IPS DF 6.9 (cell line): ENCODE measurements at places on chromosomes 12 and 14.

GRCh38 chr12:82089369-82090121, 268.6 kb downstream of the CCDC59 start:
- H3K27ac ChIP-seq, result no peak overlapping the region
- no peak overlapping the region for H3K4me3 ChIP-seq

- no peak for DNase-seq
- H3K27ac ChIP-seq, result no peak overlapping the region
- H3K4me1 ChIP-seq, result peaks cover 3% of the 10 kb centered on the region; the same call in 1 of the 2 replicates
- no peaks in the 10 kb centered on the region for H3K27me3 ChIP-seq
Measured at GRCh38 chr12:31958569-31959160, 550 bp upstream of the RESF1 start.

- no peaks in the 10 kb centered on the region for H3K27me3 ChIP-seq
- peaks cover 9% of the 10 kb centered on the region for H3K36me3 ChIP-seq
- no peak for DNase-seq
- no peak overlapping the region for H3K27ac ChIP-seq
- no peaks in the 10 kb centered on the region for H3K4me1 ChIP-seq
- no peak overlapping the region for H3K4me3 ChIP-seq
Measured at GRCh38 chr12:118398940-118399339, 22.6 kb downstream of the SUDS3 start.

DNA sequence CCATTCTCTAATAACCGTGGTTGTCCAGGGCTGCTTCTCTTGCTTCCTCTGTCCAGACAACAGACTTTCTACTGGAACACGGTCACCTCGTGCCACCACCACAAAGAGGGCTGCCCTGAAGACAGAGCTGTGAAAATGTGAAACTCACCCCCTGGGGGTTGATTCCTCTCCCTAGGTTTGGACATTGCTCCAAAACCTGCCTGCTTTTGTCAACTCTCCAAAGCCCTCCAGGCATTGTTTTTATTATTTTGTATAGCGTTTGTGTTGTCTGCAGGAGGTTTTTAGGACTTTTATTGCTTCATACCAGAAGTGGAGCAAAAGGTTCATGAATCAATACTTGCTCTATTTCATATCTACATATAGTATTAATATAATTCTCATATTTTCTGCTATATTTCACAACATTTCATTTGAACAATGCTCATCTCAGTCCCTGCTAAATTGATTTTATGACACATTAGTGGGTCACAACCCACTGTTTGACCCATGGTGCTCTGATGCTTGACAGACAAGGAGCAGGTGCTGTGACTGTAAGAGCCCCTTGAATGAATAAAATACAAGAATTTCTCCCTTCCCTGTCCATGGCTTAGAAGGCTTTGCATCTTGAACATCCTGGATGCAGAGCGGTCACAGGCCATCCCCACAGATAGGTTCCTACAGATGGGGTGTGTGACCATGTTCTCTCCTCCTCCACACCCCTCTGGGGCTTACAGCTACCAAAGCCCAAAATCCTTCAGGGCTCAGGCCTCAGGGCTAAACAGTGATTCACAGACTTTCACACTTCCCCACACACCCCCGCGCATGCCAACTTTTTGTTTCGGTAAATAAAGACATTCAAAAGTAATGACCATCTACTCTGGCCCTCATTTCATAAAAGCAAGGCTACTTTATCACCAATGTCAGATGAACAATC, 20.6 kb upstream of the EML1 start:
- no peak overlapping the region for H3K27ac ChIP-seq
- H3K4me1 ChIP-seq, result peaks cover 12% of the 10 kb centered on the region
- DNase-seq, result no peak
- H3K4me3 ChIP-seq, result no peak overlapping the region
- H3K36me3 ChIP-seq, result no peaks in the 10 kb centered on the region
- no peaks in the 10 kb centered on the region for H3K27me3 ChIP-seq

DNA sequence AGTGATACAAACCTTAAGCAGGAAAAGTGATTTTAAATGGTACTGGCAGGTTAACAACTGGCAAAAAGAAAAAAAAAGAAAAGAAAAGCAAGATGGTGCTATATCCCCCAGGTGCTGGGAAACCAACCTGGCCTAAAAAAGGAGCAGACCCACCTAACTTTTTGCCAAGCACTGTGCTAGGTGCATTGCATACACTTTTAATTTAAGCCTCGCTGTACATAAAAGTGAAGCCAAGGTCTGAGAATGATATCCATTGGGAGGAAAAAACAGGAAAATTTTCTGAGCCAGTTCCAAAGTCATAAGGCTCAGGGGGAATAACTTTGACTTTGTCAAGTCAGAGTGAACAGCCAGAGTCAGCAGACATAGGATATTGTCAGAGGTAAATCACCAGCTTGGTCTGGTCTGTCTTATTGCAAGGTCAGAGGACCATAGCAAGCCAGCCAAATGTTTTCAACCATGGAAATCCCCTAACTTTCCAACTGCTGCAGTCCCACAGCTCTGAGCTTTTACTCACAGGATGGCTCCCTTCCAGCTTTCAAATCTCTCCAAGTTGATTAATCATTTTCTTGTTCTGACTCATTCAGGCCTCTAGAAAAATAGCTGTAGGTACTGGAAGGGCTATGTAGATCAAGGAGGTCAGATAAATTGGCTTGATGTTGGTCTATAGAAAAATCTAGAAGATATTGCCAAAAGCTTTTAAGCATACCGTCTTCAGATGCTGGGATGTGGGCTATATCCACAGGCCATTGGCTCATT, 412.9 kb downstream of the RAD51B start:
- DNase-seq, result no peak
- H3K4me3 ChIP-seq, result no peak overlapping the region

GRCh38 chr14:38063711-38064320, 143.9 kb upstream of the SSTR1 start:
- H3K27ac ChIP-seq, result no peak overlapping the region
- no peaks in the 10 kb centered on the region for H3K4me1 ChIP-seq
- DNase-seq, result no peak
- H3K36me3 ChIP-seq, result no peaks in the 10 kb centered on the region
- no peak overlapping the region for H3K4me3 ChIP-seq

DNA sequence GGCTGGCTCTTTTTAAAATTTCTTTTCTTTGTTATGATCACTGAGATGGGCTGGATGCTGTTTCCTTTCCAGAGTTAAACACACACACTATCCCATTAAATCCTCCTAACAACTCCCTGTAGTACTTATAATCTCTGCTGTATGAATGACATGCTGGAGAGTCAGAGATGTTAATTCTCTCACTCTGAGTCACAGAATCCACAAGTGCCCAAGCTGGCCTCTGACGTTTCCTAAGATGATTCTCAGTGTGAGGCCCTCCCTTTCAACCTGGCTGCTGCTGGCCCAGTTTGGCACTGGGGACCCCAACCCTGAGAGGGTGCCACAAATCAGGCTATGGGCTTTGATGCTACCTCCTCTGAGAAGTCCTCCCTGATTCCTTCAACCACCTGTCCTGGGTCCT, 5.4 kb downstream of the NOS1 start:
- DNase-seq, result no peak
- H3K36me3 ChIP-seq, result no peaks in the 10 kb centered on the region; the same call in 1 of the 2 replicates
- H3K27ac ChIP-seq, result no peak overlapping the region
- H3K27me3 ChIP-seq, result peaks cover 22% of the 10 kb centered on the region

- H3K27me3 ChIP-seq, result no peaks in the 10 kb centered on the region
- no peaks in the 10 kb centered on the region for H3K36me3 ChIP-seq
- peak; percentile 66 for DNase-seq
- no peaks in the 10 kb centered on the region for H3K4me1 ChIP-seq
- H3K4me3 ChIP-seq, result no peak overlapping the region
Measured at GRCh38 chr12:83823386-83824045, 1089.1 kb downstream of the SLC6A15 start.

DNA sequence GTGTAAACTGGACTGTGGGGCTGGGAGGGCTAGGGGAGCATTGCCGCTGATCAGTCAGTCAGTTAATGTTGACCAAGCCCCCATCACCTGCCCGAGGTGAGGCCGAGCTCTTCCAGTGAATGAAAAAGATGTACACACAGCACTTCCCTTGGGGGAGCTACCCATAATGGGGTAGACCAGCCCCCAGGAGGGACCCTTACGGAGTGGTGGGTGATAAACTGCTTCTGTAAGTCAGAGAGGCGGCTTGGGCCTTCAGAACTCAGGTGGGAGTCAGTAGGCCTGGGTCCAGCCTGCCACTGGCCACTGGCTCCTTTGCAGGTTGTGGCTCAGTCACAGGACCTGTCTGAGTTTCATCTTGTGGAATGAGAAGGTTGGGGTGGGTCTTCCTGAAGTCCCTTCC, 43.5 kb downstream of the TSPAN9 start:
- no peaks in the 10 kb centered on the region for H3K36me3 ChIP-seq
- H3K27me3 ChIP-seq, result no peaks in the 10 kb centered on the region
- no peak for DNase-seq
- no peak overlapping the region for H3K27ac ChIP-seq
- no peaks in the 10 kb centered on the region for H3K4me1 ChIP-seq

GRCh38 chr12:8080120-8080519, 2.0 kb upstream of the NECAP1 start:
- DNase-seq, result no peak
- no peaks in the 10 kb centered on the region for H3K27me3 ChIP-seq
- no peak overlapping the region for H3K4me3 ChIP-seq
- no peaks in the 10 kb centered on the region for H3K36me3 ChIP-seq
- no peaks in the 10 kb centered on the region for H3K4me1 ChIP-seq

DNA sequence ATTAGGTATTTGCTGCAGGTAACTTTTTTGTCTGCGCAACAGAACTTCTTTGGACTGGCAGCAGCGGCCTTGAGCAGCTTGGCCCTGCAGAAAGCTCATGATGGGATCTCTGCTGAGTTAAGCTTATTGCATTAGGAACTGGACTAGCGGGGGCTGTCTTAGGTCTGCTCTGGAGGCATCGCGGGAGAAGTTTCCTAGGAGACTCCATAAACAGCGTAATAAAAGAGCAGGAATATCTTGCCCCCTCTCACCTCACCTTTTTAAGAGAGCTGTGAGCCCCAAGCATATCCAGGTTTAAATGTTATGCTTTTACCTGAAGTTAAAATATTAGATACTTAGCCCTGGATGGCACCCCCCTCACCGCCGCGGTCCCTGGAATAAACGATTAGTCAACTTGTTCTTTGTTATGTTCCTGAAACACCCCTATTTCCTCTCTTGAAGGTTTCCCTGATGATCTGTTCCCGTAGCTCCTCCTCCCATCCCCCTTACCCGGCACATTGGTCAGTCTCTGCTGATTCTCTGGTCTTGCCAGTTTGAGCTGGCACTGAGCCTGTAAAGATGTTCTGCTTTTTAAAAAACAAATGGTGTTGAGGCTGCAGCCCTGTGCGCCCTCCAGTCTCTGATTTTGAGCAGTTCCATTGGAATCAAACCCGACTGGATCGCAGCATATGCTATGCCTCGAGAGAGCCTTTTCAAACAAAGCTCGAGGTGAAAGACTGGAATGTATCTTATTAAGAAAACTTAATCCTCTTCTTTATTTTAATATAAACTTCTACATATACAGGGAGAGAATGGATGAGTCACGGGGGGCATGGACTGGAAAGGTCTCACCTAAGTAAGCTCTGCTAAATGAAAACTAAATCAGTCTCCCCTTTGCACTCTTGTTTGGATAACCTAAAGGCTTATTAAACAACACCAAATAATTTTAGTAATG, 1.9 kb downstream of the MLXIP start:
- no peaks in the 10 kb centered on the region for H3K36me3 ChIP-seq
- DNase-seq, result no peak
- no peaks in the 10 kb centered on the region; the same call in 1 of the 2 replicates for H3K27me3 ChIP-seq
- no peak overlapping the region for H3K27ac ChIP-seq

- H3K27ac ChIP-seq, result no peak overlapping the region
- H3K4me3 ChIP-seq, result no peak overlapping the region
- H3K36me3 ChIP-seq, result no peaks in the 10 kb centered on the region
- DNase-seq, result no peak
Measured at GRCh38 chr12:20120403-20120725, 248.0 kb upstream of the PDE3A start.

DNA sequence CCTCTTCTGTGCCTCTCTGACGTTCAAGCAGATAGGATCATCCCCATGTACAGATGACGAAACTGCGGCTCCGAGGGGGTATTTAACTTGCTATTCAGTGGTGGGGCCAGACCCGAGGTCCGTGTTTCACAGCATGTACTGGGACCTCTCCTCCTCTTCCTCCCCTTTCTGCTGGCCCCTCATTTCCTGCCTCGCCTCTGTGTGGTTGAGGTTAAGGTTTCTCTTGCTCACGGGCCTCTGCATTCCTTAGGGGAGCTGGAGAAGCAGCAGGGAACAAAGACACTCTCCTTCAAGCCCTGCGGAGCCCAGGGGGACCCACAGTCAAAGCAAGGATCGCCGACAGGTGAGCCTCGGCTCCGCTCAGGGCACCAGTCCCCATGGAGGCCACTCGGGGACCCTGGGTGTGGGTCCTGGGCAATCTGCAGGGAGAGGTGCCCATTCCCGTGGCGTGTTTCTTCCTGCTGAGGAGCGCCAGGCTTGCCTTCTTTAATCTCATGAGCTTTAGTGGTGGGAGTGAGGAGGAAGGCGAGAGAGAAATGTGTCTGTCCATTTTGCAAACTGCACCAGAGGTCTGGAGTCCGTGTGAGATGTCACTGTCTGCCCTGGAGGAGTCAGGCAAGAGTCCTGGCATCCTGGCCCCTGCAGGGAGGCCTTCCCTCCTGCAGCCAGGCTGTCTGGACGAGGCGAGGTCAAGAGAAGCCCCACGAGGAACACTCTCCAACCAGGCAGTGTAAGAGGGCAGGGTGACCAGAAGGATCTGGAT, 45.0 kb downstream of the SLC6A12 start:
- H3K4me1 ChIP-seq, result peaks cover 5% of the 10 kb centered on the region
- no peak overlapping the region for H3K4me3 ChIP-seq
- DNase-seq, result no peak
- H3K36me3 ChIP-seq, result no peaks in the 10 kb centered on the region
- no peaks in the 10 kb centered on the region for H3K27me3 ChIP-seq

DNA sequence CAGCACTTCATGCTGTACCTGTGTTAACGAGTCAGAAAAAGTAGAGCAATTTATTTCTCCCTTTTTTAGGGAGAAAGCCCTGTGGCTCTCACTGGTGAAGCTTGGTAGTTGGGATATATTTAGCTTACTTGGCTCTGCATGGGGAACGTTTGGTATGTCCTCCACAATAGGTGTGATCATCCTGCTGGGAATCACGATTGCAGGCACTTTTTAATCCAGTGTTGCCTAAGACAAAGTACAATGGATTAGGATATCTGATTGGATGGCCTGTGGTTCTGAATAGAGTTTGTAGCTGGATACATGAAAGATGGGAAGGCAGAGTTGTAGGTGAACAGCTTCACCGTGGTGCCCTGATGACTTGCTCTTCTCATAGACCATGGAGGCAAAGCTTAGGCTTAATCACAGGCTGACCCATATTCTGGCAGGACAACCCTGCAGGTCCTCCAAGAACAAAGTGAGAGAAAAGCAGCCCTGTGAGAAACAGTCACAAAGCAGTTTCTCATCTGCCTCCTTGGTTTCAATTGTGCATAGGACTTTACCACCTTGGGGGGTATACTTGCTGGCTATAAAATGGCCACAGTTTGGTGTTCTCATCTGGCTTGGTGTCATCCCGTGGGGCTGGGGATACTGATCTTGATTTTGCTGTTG, 7.5 kb downstream of the RESF1 start:
- H3K27ac ChIP-seq, result no peak overlapping the region
- H3K27me3 ChIP-seq, result no peaks in the 10 kb centered on the region
- H3K4me3 ChIP-seq, result no peak overlapping the region
- peaks cover 4% of the 10 kb centered on the region; the same call in 1 of the 2 replicates for H3K36me3 ChIP-seq
- 0 out of 2 replicates have a peak, but pooled peaks cover 2% of the 10 kb centered on the region for H3K4me1 ChIP-seq

GRCh38 chr14:71290301-71290700, 383.0 kb downstream of the PCNX1 start:
- no peak for DNase-seq
- no peak overlapping the region for H3K27ac ChIP-seq
- H3K36me3 ChIP-seq, result no peaks in the 10 kb centered on the region
- H3K27me3 ChIP-seq, result no peaks in the 10 kb centered on the region
- no peak overlapping the region for H3K4me3 ChIP-seq

GRCh38 chr12:24750263-24750662, 198.6 kb downstream of the BCAT1 start:
- H3K27me3 ChIP-seq, result no peaks in the 10 kb centered on the region
- peaks cover 5% of the 10 kb centered on the region; the same call in 1 of the 2 replicates for H3K4me1 ChIP-seq
- no peak for DNase-seq
- no peaks in the 10 kb centered on the region for H3K36me3 ChIP-seq
- no peak overlapping the region for H3K27ac ChIP-seq
